ENCODE measurements at places on chromosomes 11 and 22.

DNA sequence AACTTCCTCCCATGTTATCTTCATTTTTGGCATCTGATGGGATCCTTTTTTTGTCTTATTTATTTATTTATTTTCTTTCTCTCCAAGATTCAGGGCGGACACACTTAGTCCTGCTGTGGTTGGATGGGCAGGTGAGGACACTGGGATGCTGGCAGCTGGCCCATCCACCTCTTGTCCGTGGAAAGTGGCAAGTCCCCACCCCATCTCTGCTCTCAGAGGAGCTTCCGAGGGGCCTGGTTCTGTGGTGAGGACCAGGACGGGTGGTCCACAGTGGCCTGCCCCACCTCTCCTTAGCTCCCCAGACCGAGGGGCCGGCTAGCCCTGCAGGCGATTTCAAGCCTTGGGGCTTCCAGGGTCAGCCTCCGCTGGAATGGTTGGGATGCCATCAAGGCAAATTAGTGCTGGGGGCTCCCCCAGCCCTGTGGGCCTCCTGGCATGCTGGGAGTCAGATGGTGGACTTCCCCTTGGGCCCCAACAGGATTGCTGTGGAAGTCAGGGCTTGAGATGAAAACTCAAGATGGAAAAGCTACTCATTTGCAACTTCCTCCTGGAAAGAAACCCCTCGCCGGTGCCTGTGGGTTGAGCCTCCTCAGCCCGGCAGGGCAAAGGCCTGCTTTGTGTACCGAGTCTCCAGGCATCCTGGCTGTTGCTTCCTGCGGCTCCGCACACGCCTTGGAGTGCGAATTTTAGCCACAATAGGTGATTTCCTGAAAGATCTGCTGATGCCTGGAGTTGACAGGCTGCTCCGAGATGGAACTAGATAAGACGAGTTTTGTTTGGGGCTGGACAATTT, 31.2 kb upstream of the LINC01488 start:
- DNase-seq = no peak

- DNase-seq = peak; percentile 16
Observed at GRCh38 chr11:36509201-36509639, 852 bp downstream of the TRAF6 start.

DNA sequence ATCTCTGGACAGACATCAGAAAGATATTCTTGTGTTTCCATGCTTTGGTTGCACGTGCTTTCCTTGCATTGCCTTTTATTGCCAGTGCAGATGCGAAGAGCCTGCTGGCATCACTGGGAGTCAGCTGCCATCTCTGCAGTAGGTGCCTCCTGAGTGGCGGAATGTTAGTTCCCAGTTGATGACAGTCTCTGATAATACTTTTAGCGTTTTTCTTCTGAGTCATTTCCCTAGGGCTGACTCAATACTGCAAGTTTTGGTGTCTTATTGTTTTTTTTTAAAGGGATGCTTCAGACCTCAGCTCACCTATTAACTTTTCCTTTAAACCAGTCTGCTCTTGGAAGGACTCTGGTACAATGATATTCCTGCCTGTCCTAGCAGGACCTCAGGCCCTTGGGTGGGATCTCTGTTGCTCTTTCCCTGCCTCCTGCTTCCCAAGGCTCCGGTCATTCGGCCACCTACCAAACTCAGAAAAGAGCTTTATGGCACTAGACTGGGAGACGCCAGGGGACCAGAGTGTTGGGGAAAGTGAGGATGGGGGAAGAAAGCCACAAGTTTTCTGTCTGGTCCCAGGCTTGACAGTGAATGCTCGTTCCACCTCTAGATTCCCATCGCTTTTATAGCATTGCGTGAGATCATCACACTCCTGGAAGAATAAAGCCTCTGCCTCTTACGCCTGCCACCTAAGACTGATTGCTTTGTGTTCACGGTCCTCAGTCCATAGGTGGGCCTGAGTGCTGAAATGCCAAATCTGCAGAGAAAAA, 308.7 kb downstream of the DDX10 start:
- DNase-seq = no peak

DNA sequence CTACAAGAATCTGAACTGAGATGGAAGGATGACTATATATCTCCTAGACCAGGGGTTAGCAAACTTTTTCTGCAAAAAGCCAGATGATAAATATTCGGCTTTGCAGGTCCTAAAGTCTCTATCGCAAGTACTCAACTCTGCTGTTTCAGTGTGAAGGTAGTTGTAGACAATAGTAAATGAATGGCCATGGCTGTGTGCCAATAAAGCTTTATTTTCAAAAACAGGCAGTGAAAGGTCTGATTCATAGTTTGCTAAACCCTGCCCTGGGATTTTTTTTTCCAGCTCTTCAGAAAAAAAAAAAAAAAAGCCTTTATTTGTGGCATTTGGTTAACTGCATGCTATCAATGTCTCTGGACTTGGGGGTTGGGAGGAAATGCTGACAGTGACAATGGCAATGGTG, 37.5 kb downstream of the FAM227A start:
- DNase-seq = no peak

DNA sequence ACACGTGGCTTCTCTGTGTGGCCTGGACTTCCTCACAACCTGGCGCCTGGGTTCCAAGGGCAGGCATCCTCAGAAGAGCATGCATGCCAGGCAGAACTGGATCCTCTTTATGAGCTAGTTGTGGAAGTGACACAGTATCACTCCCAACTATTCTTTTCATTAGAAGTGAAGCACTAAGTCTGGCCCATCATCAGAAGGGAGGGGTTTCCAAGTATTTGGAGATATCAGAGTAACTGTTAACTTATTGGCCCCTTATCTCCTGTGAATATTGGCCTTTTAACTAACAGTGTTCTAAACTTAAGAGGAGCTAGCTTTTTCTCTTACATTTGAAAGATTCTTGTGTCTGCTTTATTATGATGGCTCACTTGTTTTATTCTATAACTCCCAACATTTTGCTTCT, 35.5 kb downstream of the FDX1 start:
- no peak for DNase-seq

GRCh38 chr22:27612115-27612514, 189.4 kb downstream of the MN1 start:
- DNase-seq = no peak

DNA sequence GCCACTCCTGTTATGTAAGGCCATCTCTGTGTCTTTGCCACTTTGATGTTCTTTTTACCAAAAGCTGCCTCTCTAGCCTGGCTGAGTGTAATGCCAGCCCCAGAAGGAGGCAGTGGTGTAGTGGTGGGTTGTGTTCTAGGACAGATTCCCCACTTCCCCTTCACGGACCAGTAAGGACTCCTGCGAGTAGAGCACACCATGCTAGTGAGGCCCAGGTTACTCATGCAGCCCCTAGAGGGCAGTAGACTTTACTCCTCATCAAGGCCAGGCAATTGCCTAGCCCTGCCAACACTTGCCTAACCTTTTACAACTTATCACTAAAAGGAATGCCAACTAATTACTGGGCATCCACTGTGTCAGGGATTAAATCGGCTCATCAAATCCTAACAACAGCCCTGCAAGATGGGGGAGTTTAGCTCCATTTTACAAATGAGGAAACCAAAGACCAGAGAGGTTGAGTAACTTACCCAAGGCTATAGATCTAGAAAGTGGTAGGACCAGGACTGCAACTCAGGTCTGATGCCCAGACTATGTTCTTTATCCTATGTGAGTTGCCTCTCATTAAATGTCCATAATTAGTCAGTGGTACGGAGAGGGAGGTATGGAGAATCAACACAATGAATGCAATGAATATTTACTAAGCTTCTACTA, 75.3 kb downstream of the APIP start:
- DNase-seq = peak; percentile 52

DNA sequence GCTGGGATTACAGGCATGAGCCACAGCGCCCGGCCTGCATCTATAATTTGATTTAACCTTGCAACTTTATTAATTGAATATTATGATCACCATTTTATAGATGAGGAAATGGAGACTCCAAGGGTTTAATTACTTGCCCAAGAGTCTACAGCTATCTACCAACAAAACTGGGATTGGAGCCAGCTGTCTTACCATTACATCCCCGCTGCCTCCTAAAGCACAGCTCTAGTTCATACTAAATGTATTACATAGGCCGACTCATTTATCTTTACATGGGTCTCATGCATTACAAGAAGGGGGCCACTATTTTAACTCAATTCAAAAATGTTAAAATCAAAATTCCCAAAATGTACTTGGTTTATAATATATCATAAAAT, 14.1 kb upstream of the TMA7B start:
- DNase-seq = no peak

DNA sequence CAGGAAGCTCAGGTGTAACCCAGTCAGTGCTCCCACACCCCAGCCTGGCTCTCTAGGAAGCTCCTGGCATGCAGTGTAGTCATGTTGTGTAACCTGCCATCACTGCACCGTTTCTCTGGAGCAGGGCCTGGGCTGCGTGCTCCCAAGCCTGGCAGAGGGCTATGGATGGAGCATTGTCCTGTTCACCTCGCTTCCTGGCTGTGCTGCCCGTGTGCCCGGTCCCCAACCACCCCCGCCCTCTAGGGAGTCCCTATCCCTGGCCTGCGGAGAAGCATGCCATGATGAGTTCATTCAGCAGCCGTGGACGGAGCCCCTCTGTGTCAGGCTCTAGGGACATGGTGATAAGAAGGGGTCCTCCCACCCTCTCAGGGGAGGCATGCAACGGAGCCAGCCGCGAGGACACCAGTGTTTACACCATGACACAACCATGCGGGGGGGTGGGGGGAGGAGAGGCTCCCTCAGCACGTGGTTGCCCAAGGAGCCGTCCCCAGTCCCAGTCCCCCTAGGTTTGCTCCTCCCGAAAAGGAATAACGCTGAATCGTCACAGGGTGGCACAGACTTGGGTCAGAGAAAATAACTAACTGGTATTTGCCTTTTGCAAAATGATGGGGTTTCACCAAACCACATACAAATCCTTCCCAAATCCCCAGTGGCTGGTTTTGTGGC, 73.1 kb downstream of the FBLN1 start:
- no peak for DNase-seq

- DNase-seq = no peak
Observed at GRCh38 chr22:44385296-44385610, 72.5 kb upstream of the SHISAL1 start.

DNA sequence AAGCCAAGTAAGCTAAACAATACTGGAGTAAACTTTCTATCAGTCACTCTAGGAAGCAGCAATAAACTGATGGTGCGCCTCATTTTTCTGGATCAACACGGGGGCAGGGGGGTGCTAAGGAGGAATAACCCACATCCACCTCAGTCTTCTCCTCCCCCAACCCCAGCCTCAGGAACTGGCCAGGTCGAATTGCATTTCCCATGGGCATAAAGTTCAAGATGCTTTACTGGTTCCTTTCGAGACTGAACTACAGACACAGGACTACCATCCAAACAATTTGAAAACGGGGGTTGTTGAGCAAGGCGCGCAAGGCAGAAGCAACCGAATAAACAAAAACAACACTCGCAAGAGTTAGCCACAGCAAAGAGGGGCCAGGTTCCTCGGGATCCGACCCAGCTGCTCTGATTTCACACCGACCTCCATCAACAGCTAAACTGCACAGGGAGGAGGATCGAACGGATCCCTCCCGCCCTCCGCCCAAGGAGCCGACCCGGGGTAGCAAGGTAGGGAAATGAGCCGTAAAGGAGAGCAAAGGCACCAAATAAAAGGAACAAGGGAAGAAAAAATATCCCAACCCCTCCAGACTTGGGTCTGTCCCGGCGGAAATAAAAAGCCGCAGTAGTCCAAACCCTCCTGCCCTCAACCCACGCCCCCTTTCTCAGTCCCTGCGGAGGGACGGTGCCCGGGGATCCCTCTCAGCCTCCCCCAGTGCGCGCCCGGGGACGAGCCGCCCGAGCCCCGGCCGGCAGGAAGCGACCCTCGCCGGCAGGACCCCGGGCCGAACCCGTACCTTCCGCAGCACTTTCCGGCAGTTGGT, 801 bp downstream of the SESN3 start:
- DNase-seq = no peak

GRCh38 chr11:36385121-36385970, 89.3 kb downstream of the PRR5L start:
- no peak for DNase-seq

- no peak for DNase-seq
Observed at GRCh38 chr22:47571616-47572015, 809.2 kb downstream of the TBC1D22A start.

DNA sequence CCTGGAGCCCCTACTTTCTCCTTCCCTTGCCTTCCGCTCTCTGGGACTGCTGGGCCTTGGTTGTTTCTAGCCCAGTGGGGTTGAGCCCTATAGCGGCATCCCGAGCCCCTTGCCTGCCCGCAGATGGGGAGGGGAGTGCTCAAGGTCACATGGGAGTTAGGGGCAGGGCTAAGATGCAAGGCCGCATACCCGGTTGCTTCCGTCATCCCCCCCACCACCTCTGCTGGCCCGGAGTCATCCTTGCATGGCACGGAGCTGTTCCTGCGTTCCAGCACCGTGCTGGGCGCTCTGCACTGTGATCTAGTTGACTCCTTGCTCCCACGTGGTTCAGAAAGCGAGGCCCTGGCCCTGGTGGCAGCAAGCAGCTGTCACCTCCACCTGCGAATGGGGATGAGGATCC, 18.0 kb downstream of the FLRT1 start:
- no peak for DNase-seq

DNA sequence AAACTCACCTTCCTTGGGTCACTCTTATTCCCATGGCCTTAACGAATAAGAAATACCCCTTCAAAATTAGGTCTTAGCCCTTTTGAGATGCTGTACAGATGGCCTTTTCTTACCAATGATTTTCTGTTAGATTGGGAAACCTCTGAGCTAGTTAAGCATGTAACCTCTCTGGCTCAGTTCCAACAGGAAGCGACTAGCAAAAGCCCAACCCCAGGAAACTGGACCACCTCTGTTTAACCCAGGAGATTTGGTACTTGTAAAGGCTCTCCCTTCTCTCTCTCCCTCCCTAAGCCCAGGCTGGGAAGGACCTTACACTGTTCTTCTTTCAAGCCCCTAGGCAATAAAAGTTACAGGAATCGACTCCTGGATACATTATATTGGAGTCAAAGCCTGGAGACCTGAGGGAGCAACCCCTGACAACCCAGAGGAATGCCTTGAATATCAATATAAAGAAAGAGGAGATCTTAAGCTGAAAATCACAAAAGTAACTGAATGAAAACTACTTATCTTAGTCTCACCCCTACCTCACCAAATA, 11.7 kb downstream of the APIP start:
- no peak for DNase-seq

GRCh38 chr11:86101941-86102407, 33.1 kb upstream of the PICALM start:
- no peak for DNase-seq

GRCh38 chr11:75351791-75352587, 528 bp upstream of the ARRB1 start:
- no peak for DNase-seq
